ENCODE measurements at places on chromosomes 4 and X.

- DNase-seq: no peak
These were observed 194.8 kb downstream of the SOWAHB start for GRCh38 chr4:76703123-76703490.

DNA sequence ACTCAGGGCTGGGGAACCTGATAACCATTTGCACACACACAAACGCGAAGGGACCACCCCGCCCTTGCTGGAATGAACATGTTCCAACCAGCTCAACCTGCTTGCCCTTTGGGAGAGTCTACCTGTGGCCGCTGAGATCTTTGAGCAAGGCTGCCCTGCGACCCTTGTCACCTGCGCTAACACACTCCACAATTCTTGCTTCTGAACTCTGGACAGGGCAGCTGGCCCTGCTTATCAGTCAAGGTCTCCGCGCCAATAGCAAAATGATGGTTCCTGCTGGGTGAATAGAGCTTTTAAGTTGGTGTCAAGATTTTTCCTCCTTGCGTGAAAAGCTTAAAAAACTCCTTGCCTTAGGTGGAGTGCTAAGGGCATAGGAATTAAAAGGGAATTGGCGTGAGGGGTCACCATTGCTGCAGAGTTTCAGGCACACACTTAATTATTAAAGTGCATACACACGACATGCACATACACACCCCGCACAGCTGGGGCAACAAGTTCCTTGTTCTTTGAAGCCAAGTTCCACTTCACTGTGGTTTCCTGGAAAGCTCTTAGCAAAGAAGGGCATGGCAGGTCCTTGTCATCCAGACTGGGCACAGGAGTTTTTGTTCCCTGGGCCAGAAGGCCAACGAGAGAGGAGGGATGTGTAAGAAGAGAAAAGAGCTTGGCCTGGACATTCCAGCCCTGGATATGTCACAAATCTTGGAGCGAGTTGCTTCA lies 207.7 kb downstream of the STIM2 start:
- DNase-seq: no peak

GRCh38 chrX:24380262-24381187 lies 20.1 kb downstream of the SUPT20HL1 start:
- no peak for DNase-seq

DNA sequence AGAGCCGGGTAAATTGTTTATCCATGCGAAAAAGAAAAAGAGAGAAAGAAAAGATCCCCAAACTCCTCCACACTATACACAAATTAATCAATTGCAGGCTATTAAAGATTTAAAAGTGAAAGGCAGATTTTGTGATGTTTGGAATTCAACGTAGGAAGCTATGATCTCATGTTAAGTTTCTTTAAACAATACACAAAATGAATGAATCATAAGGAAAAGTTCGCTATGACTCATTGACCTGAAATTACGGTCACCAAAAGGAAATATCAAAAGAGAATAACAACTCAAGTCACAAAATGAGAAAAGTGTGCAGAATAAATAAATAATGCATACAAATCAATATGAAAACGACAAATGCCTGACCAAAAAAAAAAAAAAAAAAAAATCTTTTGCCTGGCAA lies 28.6 kb downstream of the CLNK start:
- DNase-seq: peak; percentile 37

Measured in Caki2 (cell line).